ENCODE measurements at places on chromosomes 12 and 14. TPM values are rescaled to one million over a fixed set of nuclear protein-coding genes. Genes with fewer than 3 reads are reported as not detected.

- no peaks in the 10 kb centered on the region for H3K4me1 ChIP-seq
- H3K27ac ChIP-seq, result no peak overlapping the region
- H3K36me3 ChIP-seq, result no peaks in the 10 kb centered on the region
- H3K4me3 ChIP-seq, result no peak overlapping the region
- H3K27me3 ChIP-seq, result no peaks in the 10 kb centered on the region
These were observed 147.6 kb downstream of the PHETA1 start for GRCh38 chr12:111221062-111222026.

DNA sequence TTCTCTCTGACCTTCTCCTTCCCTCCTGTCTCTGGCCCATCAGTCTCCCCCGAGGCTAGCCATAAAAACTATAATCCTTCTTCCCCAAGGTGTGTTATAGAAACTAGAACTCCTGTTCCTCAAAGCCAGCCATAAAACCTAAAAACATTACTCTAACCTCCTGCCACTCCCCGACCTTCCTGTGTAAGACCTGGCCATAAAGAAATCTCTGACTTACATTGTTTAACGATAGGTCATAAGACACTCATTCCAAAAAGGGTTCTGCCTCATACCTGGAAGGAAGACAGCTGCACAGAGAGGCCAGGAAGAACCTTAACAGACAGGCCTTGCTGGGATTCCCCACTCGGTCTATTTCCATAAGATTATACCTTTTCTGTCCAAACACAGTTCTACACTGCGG is 70.9 kb upstream of the EEA1 start:
- H3K36me3 ChIP-seq, result no peaks in the 10 kb centered on the region
- H3K27ac ChIP-seq, result no peak overlapping the region
- H3K27me3 ChIP-seq, result no peaks in the 10 kb centered on the region
- no peak for DNase-seq
- no peak overlapping the region for H3K4me3 ChIP-seq
- H3K4me1 ChIP-seq, result peaks cover 24% of the 10 kb centered on the region

GRCh38 chr12:103386451-103386850 is 109.3 kb downstream of the C12orf42 start:
- no peak overlapping the region for H3K4me3 ChIP-seq
- H3K36me3 ChIP-seq, result no peaks in the 10 kb centered on the region
- DNase-seq, result no peak
- no peaks in the 10 kb centered on the region for H3K27me3 ChIP-seq
- no peaks in the 10 kb centered on the region for H3K4me1 ChIP-seq

- H3K4me1 ChIP-seq, result peaks cover 4% of the 10 kb centered on the region
- no peak overlapping the region for H3K27ac ChIP-seq
- H3K27me3 ChIP-seq, result no peaks in the 10 kb centered on the region
- H3K36me3 ChIP-seq, result no peaks in the 10 kb centered on the region
- H3K4me3 ChIP-seq, result peak overlapping the region; percentile 3
These were observed 6.9 kb downstream of the LRCOL1 start for GRCh38 chr12:132603240-132604150.

SLC22A17 gene
- 41.8 TPM for total RNA-seq

DNA sequence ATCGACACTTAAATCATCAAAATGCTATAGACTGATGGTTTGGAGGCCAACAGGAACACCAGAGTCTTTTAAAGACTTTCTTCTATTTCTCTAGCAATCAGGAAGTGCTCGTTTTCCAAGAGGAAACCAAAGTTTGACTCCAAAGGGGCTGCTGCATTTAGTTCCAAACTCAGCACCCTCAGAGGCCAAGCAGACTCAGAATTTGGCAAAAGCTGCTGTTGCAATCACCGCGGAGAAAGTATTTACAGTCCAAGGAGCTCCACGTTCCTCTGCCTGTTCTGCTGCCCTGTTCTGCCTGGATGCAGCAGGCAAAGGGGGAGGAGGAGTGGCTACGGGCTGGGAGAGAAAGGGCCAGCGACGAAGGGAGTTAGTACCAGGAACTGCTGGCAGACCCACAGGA is 325.1 kb downstream of the BCL11B start:
- peaks cover 3% of the 10 kb centered on the region for H3K4me1 ChIP-seq
- no peaks in the 10 kb centered on the region for H3K27me3 ChIP-seq
- H3K36me3 ChIP-seq, result no peaks in the 10 kb centered on the region
- peak; percentile 32 for DNase-seq
- no peak overlapping the region for H3K4me3 ChIP-seq

Data from ovary (tissue), 10 donors.